Ovary (tissue), 10 donors: ENCODE measurements at places on chromosomes 7 and 10. TPM values are rescaled to one million over a fixed set of nuclear protein-coding genes. Genes with fewer than 3 reads are reported as not detected.

The NODAL gene
- polyA plus RNA-seq: not detected

The VPS50 gene
- polyA plus RNA-seq: 7.7 TPM

The SLC18A3 gene
- not detected for polyA plus RNA-seq

The CTTNBP2 gene
- polyA plus RNA-seq: 6.7 TPM

The ZNF117 gene
- polyA plus RNA-seq: 18.4 TPM

The COL26A1 gene
- 0.38 TPM for polyA plus RNA-seq

The HHEX gene
- polyA plus RNA-seq: 6.7 TPM

The IDE gene
- polyA plus RNA-seq: 5.8 TPM

The BEND7 gene
- polyA plus RNA-seq: 22.6 TPM

The HMX2 gene
- polyA plus RNA-seq: not detected

The STEAP2 gene
- 10.0 TPM for polyA plus RNA-seq

The TRIM50 gene
- 0.08 TPM for polyA plus RNA-seq

The ITGA8 gene
- polyA plus RNA-seq: 58.0 TPM

The TAS2R60 gene
- polyA plus RNA-seq: not detected

The TEX47 gene
- polyA plus RNA-seq: not detected

The KCND2 gene
- polyA plus RNA-seq: 3.4 TPM
